NCI-H524 treated with DMSO at 0.1 percent for 48 hours (cell line): ENCODE measurements at places on chromosomes 7 and 10.

- no peak for DNase-seq
Measured at GRCh38 chr10:74063256-74063655, 65.3 kb downstream of the VCL start.

GRCh38 chr10:86600296-86600695 lies 54.1 kb upstream of the OPN4 start:
- DNase-seq, result no peak

- DNase-seq, result no peak
Measured at GRCh38 chr10:88190540-88191235, 327.3 kb downstream of the PTEN start.

DNA sequence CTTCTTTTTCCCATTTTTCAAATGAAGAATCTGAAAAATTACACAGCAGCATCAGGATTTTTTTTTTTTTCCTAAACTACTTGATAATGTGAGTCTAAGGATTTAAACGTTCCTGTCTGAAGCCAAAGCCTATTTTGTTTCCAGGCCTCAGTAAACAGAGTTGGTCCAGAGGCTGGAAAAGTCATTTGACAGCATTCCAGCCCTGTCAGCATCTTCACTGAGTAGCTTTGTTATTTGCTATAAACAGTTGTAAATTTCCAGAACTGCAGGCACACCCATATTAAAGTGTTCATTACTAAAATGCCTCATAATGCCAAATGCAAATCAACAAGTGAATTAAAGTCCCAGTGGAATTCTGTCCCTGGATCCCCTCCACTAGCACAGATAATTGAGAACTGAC lies 35.5 kb upstream of the KMT2E start:
- DNase-seq, result no peak

DNA sequence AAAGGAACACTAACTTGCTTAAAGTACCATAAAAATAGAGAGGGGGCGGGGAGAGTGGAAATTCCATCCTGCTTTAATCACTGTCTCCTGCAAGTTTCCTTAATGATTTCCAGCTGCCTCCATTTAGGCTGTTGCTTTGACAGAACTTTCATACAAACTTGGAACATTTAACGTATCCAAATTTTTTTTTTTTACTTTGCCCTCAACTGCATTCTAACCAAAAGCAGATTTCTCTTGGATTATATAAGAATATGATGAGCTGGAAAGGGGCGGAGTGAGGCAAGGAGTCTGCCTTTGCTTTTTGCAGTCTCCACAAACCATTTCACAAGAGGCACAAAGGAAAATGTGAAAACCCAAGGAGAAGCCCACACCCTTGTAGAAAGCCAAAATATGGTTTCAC lies 46.6 kb upstream of the COL1A2 start:
- DNase-seq, result no peak

DNA sequence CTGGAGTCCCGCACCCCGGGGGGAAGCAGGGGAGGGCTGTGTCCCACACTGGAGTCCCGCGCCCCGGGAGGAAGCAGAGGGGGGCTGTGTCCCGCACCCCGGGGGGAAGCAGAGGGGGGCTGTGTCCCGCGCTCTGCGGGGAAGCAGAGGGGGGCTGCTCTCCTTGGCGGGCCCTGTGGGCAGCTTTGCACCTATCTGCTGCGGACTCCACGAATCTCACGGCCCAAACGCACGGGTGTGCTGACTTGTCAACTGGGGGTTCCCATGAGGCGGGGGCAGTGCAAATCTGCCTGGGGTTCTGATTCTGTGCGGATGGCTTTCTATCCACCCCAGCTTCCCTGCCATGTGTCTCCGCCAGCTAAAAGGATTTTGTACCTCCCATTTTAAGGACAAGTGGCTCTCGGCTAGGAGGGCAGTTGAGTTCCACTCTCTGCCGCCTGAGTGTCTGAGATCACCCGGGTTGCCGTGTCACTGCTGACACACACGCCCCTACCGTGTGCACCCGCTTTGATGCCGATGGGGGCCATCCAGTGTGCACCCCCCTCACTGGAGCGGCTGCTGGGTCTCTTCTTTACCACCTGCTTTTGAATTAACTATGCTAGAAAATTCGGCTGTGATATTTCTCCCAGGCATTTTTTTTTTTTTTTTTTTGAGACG lies 20.5 kb downstream of the GPER1 start:
- DNase-seq, result no peak

GRCh38 chr10:131973160-131973951 lies 8.4 kb downstream of the BNIP3 start:
- DNase-seq, result no peak

GRCh38 chr10:15745751-15746150 lies 26.0 kb upstream of the ITGA8 start:
- DNase-seq, result no peak

- DNase-seq, result no peak
Measured at GRCh38 chr10:7483848-7484247, 73.0 kb upstream of the SFMBT2 start.
